ENCODE measurements at places on chromosomes 11 and 22.

- DNase-seq, result no peak
These were observed 758 bp downstream of the LDLRAD3 start for GRCh38 chr11:35944503-35945136.

DNA sequence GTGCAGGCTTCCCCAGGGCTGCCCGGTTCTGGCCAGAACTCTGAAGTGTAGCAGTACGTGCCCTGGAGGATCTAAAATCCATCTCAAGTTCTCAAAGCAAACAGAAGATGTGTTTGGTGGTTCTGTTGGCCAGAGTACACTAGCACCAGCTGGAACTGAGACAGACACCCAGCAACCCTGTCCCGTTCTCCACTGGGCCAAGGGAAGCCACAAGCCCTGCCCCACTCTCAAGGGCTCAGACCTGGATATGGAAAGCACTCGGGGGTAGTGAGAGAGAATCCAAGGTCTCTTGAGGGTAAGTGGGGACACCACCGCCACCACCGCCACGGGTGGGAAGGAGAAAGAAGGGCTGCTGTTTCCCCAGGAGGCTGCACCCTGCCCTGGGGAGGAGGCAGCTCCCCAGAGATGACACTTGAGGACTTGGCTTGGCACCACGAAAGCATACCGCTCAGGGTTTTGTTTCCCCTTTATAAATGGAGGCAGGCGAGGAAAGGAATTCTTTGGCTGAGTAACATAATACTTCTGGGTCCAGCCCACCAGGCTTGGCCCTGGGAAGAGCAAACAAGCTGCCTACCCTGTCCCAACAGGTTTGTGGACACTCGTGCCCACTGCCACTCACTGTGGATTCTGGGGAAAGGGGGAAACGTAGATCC, 56.1 kb upstream of the POU2AF1 start:
- DNase-seq, result no peak

DNA sequence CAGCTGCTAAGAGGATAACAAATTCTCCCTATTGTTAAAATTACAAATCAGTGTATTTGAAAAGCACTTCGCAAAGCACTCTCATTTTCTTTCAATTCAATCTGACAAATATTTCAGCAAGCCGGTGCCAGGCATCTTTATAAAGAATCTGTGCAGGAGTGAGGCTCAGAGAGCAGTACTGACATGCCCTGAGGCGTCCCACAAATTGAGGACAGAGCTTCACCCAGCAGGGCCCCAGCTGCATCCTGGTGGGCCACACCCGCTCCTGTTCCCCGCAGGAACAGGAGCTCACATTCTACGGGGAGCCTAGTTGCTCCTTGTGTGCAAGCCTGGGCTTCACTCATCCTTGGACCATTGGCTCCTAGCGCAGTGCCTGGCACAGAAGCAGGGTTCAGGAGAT, 60.9 kb upstream of the EIF3D start:
- no peak for DNase-seq

- DNase-seq, result no peak
These were observed 418.7 kb upstream of the CADM1 start for GRCh38 chr11:115922876-115923275.

- DNase-seq, result no peak
These were observed 39.2 kb downstream of the P4HA3 start for GRCh38 chr11:74272276-74272675.

GRCh38 chr11:9462172-9462799, 1.5 kb downstream of the ZNF143 start:
- no peak for DNase-seq

- DNase-seq, result no peak
These were observed 730.5 kb upstream of the CCDC179 start for GRCh38 chr11:23590596-23591308.
